MG63 (cell line): ENCODE measurements at places on chromosomes 1 and 21. TPM values are rescaled to one million over a fixed set of nuclear protein-coding genes. Genes with fewer than 3 reads are reported as not detected.
A peak's percentile ranks its signal among the peaks of the same experiment; 100 is the strongest.

The NTMT2 gene
- total RNA-seq = not detected in 2 replicates

The KRTAP10-7 gene
- not detected in 2 replicates for total RNA-seq

The NCSTN gene
- total RNA-seq = 31.5 and 50.6 TPM in 2 replicates

DNA sequence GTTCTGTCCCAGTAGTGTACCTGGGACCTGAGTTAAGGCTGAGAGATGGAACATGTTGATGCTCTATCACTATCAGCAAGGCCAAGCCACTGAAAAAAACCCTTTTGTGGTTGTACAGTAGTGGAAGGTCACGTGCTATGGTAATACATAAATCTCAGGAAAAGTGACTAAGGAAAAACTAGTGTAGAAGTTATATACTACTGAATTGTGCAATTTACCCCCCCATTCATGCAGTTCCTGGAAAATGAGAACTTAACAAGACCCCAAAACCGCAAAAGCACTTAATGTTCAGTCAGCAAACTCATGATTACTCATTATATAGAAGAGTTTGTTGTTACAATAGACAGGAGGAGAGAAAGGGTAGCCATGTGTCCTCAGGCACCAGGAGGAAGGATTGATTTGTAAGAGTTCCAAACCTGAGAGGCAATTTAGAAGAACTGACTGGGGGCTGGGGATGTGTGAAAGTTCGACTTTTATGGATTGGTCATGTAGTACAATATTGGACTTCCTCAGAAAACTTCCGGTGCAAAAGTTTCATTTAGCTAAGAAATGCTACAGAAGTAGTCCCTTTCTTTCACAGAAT is 91.6 kb downstream of the RGL1 start:
- DNase-seq = no peak

- DNase-seq = peak; percentile 44
Observed at GRCh38 chr1:40951943-40952743, 27.4 kb upstream of the CTPS1 start.

- DNase-seq = no peak
Observed at GRCh38 chr1:100239961-100240360, 9.7 kb downstream of the DBT start.

DNA sequence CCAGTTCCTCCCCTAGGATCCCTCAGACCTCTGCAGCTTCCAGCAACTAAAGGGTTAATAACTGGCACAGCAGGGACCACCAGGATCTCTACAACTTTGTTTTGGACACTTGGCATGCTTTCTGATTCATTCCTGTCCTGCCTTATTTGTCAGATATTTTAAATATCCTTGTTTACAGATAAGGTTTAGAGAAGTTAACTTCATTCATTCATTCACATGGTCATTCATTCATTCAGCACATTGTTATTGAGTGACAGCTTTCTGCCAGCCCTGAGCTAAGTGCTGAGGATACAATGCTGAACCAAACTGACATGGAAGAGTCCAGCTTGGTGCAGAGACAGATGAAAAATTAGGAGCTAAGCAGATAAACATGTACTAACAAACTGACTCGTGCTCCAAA is 8.8 kb upstream of the PHC2 start:
- DNase-seq = no peak

- DNase-seq = peak; percentile 79
Observed at GRCh38 chr1:64082459-64082858, 121.0 kb upstream of the UBE2U start.

DNA sequence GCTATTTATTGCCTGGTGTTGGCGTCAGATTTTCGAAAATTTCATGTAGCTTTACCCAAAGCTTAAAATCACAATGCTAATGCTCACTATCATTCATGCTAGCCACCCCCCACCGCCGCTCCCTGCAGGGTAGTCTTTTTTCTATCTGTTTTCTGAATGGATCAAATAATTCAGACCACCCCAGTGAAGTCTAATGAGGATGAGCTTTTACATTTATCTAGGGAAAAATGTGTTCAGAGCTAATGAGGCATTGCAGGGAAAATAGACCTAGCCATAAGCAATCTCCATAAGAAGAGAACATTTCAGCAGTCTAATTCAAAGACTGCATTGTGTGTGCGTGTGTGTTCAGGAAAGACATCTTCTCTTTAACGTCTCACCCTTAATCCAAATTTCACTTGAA is 533.0 kb upstream of the PRMT6 start:
- no peak for DNase-seq

GRCh38 chr1:183077097-183077496 is 53.9 kb downstream of the LAMC1 start:
- DNase-seq = no peak

DNA sequence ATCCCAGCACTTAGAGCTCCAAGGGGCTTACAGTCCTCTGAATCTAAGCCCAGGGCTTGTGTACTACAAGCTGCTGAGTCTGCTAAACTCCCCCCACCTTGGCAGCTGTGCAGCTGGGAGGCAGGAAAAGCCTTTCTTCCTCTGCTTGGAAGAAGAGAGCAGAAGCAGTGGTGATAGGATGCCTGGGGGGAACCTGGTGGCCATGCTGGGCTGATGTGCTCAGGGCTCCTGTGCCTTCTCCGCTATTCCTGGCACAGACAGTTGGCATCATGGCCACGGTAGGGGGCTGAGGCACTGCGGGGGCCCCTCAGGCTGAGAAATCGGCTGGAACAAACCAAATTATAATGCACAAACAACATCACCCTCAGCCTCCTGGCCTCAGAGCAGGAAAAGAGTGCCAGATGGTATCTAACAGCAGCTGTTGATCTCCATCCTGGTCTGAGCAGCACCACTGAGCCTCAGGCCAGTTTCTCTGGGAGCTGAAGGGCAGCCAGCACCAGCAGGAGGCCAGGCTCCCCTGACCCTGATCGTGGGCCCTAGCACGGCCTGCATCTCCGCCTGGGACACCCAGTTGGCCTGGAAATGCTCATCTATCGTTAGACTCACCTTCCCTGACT is 35.8 kb downstream of the ECE1 start:
- peak; percentile 82 for DNase-seq

GRCh38 chr1:159556931-159557369 is 21.1 kb upstream of the OR10J5 start:
- DNase-seq = no peak

- DNase-seq = no peak
Observed at GRCh38 chr1:61278966-61279365, 196.6 kb downstream of the NFIA start.

- peak; percentile 96 for DNase-seq
Observed at GRCh38 chr1:32724678-32725614, 22.4 kb upstream of the SYNC start.

GRCh38 chr1:99969729-99970621 is at the start of gene SLC35A3:
Gene SLC35A3, plus strand, starts transcription at chr1:99969996. Its CDS starts 23,559 bp downstream, at chr1:99993555.
- DNase-seq = peak; percentile 80

- DNase-seq = peak; percentile 93
Observed at GRCh38 chr21:31629972-31630711, 29.4 kb upstream of the SOD1 start.

- DNase-seq = peak; percentile 26
Observed at GRCh38 chr1:160761886-160762285, 22.8 kb downstream of the SLAMF7 start.

DNA sequence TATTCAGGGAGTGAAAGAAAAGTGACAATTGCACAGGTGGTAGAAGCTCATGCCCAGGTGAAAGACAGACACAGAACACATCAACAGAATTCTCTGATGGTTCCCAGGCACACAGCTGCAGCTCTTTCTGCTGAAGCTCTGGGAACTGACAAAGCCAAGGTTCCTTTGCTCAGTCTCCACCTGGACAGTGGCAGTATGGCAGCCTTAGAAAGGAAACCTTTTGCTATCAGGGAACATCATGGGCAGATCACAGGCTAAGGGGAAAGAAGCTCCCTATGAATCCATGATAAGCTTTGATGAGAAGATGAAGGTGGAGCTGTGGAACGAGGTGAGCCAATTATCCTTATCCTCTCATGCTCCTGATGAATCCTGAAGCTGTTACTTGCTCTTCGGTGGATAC is 1.2 kb downstream of the SPRR2B start:
- DNase-seq = no peak

DNA sequence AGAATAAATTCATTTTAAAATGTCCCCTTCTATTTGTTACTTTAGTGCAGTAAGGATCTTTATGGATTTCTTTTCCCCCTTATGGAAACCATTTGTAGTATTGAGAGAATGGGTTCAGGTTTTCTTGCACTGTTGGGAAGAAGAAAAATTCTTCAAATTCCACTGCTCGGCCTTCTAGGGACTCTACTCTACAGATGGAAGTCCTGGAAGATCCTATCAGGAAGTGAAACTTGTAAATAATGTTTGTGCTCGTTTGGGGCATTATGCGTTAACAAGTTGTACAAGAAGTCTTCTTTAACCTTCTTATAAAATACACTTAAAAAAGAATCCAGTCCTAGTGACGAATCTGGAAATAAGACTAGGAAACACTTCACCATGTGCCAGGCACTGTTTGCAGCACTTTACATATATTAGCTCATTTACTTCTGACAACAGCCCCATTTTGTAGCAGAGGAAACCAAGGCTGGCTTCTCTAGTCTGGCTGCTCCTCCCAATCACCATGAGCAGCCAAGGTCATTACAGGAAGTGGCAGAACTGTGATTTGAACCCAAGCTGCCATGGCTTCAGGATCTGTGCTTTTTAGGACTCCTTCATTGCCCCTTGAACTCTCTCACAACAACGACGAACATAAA is 11.8 kb downstream of the LRRC8D start:
- DNase-seq = no peak

DNA sequence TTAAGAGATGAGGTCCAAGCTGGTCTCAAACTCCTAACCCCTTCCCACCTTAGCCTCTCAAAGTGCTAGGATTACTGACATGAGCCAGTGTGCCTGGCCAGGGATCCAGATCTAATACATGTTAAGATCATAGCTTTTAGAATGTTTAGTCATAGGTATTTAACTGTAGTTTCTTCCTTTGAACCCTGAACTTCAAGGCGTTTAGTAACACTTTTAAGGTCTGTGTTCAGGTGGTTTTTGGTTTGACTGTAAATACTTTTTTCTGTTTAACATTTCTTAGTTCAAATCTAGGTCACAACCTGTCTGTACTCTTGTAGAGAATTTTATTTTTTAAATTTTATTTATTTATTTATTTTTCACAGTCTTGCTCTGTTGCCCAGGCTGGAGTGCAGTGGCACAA is 28.1 kb downstream of the RAP1A start:
- DNase-seq = no peak

DNA sequence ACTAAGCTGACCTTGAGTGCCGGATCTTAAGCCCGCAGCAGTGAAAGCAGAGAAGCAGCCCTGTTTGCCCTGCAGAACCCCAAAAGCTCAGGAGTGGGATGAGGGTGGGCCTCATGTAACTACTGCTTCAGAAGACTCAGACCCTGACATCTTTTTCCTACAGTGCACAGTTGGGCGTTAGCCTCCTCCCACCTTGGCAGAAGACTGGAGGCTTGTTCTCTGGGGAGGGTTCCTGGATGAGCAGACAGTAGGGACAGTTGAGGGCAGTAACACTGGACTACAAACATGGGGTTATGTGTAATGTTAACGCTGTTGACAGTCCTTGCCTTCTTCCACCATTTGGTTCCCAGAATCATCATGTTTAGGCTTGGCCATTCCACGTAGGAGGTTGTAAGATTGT is 9.6 kb downstream of the CTPS1 start:
- no peak for DNase-seq

DNA sequence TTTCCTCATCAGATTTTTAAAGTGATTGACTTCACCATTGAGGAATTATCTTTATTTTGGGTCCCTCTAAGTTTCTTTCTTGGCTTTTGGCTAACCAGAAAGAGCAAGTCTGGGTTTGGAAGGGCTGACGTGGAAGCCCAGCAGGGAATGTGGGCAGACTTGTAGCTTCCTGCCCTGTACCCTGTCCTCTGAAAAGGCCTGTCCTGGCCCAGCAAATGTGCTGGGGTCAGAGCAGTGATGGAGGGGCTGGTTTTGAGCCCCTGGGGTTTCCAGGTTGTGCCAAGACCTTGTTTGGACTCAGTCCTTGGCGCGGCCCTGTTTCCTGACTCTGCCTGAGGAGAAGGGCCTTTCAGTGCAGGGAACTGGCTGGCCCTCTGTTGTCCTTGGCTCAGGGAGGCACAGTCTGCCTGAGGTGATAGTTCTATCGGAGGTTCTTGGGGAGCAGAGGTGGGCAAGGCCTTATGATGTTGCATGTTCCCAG is 72.1 kb downstream of the UCK2 start:
- peak; percentile 60 for DNase-seq

- no peak for DNase-seq
Observed at GRCh38 chr1:179146476-179146875, 64.6 kb downstream of the TOR3A start.

- no peak for DNase-seq
Observed at GRCh38 chr1:62076286-62076685, 118.4 kb upstream of the L1TD1 start.

DNA sequence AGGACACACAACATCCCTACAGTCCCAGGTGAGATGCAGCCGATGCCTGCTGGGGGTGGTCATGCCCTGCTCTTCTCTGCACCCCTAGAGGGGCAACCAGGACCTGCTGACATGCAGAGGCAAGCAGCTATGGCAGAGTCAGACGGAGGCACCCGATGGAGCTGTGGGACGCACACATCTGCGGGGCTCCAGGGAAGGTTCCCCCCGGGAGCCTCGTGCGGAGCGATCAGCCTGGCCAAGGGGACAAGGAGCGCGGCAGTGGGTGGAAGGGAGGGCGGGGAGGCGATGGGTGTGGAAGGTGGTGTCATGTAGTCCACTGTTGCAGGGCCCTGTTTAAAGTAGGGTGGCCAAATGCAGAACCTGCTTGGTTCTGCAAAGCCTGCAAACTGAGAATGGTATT is 143.0 kb upstream of the AJAP1 start:
- DNase-seq = no peak

GRCh38 chr1:209354840-209355165 is 228.7 kb upstream of the CAMK1G start:
- DNase-seq = no peak
